ENCODE measurements at places on chromosomes 12 and 14. TPM values are rescaled to one million over a fixed set of nuclear protein-coding genes. Genes with fewer than 3 reads are reported as not detected.

Gene OTOGL
- under 0.01 TPM for total RNA-seq

Gene WASHC3
- total RNA-seq: 108 TPM

Gene PROX2
- total RNA-seq: not detected

Gene KRT7
- total RNA-seq: 3.5 TPM

Gene NEDD1
- 24.9 TPM for total RNA-seq

Gene ART4
- total RNA-seq: not detected

Gene PTPN21
- total RNA-seq: 9.2 TPM

Gene FBLN5
- 33.4 TPM for total RNA-seq

Gene HOTAIR
- not detected for total RNA-seq

Gene IL31
- not detected for total RNA-seq

Gene LRFN5
- 3.6 TPM for total RNA-seq

Gene CPM
- total RNA-seq: 29.8 TPM

Gene DDX47
- 41.9 TPM for total RNA-seq

Gene ESR2
- total RNA-seq: 0.66 TPM

Gene IL22
- total RNA-seq: not detected

Gene AQP2
- not detected for total RNA-seq

Gene ITGA7
- total RNA-seq: 130 TPM

Gene MMP17
- total RNA-seq: 10.8 TPM

Gene IFT43
- total RNA-seq: 35.2 TPM

Gene IFNG-AS1
- not detected for total RNA-seq

Gene KLHL33
- total RNA-seq: 1.5 TPM

Gene TMCC3
- total RNA-seq: 0.33 TPM

Gene FAM181A
- total RNA-seq: not detected

Gene NRXN3
- total RNA-seq: 0.51 TPM

Gene ZNF740
- 16.8 TPM for total RNA-seq

Gene CYP27B1
- total RNA-seq: under 0.01 TPM

Gene PSMA6
- total RNA-seq: 190 TPM

Gene TMEM30B
- 0.51 TPM for total RNA-seq

Gene SLC2A3
- total RNA-seq: 95.0 TPM

Gene SALL2
- total RNA-seq: 3.5 TPM

Gene TAMALIN
- total RNA-seq: 12.1 TPM

Gene NOVA1
- 5.1 TPM for total RNA-seq

Gene HOXC6
- 0.17 TPM for total RNA-seq

Gene SLC17A8
- total RNA-seq: not detected

Gene RAB15
- total RNA-seq: 3.6 TPM

Gene C12orf57
- total RNA-seq: 107 TPM

Gene TSPAN19
- not detected for total RNA-seq

Gene RPL41
- 4,175 TPM for total RNA-seq

Gene REC8
- total RNA-seq: 1.8 TPM
